ENCODE measurements at places on chromosomes 7 and 10.

- no peak for DNase-seq
Measured at GRCh38 chr10:75924309-75924902, 493.0 kb downstream of the LRMDA start.

GRCh38 chr7:12358694-12359093, 45.0 kb downstream of the VWDE start:
- DNase-seq, result no peak

GRCh38 chr7:139634087-139634486, 110.6 kb downstream of the CLEC2L start:
- no peak for DNase-seq

DNA sequence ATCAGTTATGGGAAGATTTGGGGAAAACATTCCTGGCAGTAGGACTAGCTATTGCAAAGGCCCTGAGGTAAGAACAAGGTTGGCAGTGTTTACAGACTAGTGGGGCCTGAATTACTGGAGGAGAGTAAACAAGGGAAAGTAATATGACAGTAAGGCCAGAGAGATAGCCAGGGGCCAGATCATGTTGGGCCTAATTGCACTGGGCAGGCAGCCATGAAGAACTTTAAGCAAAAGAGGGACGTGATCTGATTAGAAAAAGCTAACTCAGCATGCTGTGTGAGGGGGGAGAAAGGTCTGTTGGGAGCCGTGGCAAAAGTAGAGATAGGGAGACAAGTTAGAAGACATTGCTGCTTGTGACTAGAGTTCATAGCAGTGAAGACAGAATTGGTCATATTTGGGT, 9.2 kb downstream of the NUP42 start:
- DNase-seq, result no peak

DNA sequence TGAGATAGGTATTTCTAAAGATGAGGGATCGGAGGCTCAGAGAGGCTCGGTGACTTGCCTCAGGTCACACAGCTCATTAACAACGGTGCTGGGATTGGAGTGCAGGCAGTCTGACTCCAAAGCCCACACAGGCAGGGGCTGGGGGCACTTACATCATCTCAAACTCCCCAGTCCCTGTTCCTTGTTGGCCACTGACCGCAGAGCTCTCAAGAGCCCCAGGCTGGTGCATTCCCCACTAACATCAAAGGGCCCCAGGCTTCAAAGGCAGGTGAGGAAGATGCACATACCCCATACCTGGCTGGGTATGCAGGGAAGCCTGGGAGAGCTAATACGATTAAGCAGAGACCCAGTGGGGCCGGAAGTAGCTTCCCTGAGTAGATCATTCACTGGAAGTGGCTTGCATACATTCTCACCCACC, 13.7 kb upstream of the NODAL start:
- no peak for DNase-seq

GRCh38 chr10:48526011-48526821, 78.7 kb downstream of the ARHGAP22 start:
- no peak for DNase-seq

- no peak for DNase-seq
Measured at GRCh38 chr10:46298477-46299285, 11.9 kb downstream of the ANTXRL start.

DNA sequence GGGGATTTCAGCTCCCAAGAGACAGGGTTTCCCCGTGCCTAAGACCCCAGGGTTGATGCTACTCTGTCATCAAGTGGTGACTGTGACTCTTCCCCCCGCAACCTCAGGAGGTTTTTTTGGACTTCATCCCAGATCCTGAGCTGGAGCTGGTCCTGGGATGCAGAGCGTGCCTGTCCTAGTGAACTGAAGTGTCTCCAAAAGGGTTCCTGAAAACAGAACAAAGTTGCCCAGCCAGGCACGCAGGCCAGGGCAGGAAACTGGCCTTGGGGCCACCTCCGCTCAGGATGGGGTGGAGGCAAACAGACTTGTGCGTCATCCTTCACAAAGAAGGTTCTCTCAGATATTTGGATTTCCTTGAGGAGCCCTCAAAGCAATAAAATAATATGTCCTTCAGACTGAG, 118.9 kb downstream of the ITIH5 start:
- no peak for DNase-seq

DNA sequence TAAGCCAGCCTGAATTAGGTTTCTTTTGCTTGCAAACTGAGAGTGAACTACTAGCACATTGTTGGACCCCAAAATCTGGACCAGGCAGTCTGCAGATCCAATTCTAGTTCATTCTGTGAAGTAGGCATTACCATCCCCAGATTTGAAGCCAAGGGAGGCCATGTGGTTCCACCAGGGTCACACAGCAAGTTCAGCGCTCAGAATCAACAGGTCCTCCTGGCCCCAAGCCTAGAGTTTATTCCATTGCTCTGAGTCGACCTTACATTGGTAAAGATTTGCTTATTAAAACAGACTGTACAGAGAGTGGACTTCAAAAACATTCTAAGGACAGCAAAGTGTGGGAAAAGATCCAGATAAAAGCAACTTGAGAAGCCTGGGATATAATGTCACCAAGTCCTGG, 50.9 kb downstream of the AFAP1L2 start:
- no peak for DNase-seq

DNA sequence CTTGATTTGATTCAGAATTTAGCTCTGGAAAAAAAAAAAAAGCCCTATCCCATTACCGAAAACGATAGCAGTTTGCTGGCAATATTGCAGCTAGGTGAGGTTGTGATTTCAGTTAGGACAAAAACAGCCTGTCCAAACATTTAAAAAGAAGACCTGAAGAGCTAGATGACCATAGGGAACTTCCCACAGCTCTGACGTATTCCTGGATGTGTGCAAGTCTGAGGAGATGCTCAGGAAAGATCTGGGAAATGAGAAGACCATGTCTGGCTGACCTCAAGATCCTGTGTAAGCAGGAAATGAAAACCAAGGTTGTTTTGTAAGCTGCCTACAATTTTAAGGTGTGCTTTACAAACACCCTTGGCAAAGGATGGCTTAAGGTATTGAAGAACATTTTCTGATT, 88.7 kb downstream of the RAMP3 start:
- no peak for DNase-seq

Measured in stimulated activated CD4-positive, alpha-beta T cell treated with anti-CD3 and anti-CD28 coated beads, Interleukin-15, amount 100 ng/mL, for 24 hours (primary cell).